ENCODE measurements at places on chromosomes 3 and 15.

DNA sequence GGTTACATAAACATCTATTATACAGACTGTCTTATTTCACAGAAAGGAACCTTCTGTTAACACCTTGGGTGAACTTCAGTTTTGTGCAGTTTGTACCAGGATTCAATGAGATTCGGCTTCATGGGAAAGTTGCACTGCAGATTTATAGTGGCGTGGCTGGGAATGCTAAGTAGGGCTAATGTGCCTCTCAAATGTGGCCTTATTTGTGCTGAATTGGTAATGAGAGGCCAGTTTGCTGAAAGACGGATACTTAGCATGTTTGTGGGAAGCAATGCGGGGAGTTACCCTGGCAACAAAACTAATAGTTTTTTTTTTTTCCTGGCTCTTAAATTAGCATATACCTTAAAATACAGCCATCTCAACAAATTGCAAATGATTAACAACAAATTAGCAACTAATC, 28.6 kb upstream of the CEMIP start:
- no peak for DNase-seq

DNA sequence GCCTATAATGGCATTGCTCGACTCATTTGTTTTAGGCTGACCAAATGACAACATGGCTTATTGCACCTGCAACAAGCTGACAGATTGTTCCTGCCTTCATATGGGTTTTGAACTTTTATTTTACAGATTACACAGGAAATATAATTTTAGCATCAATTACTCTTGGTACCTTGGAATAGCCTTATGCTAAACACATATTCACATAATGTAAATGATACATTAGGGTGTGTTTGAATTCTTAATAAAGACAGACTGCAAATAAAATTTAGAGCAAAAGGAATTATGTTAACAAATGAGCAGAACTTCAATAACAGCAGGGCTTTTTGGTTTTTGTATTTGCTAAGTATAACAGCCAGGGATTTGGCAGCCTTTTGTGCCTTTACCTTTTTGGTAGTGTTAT, 51.9 kb upstream of the TMC3 start:
- DNase-seq, result no peak

DNA sequence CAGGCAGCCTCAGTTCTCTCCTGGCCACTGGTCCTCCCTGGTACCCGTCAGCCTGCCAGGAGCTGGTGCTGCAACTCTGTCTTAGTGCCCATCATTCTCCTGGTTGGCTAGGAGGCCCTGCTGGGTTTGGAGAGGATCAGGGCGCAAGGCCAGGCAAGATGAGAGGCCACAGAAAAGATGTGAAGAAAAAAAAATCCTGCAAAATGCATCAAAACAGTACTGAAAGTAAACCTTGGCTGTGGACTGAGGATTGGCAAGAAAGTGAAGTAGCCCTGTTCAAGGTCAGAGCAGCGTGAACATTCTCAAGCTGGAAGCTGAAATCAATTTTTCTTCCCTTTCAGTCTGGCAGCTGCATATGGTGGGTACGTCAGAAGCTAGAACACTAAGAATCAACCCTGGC, 74.2 kb downstream of the GTF2E1 start:
- no peak for DNase-seq

GRCh38 chr3:31371484-31372177, 161.1 kb upstream of the STT3B start:
- DNase-seq, result no peak

DNA sequence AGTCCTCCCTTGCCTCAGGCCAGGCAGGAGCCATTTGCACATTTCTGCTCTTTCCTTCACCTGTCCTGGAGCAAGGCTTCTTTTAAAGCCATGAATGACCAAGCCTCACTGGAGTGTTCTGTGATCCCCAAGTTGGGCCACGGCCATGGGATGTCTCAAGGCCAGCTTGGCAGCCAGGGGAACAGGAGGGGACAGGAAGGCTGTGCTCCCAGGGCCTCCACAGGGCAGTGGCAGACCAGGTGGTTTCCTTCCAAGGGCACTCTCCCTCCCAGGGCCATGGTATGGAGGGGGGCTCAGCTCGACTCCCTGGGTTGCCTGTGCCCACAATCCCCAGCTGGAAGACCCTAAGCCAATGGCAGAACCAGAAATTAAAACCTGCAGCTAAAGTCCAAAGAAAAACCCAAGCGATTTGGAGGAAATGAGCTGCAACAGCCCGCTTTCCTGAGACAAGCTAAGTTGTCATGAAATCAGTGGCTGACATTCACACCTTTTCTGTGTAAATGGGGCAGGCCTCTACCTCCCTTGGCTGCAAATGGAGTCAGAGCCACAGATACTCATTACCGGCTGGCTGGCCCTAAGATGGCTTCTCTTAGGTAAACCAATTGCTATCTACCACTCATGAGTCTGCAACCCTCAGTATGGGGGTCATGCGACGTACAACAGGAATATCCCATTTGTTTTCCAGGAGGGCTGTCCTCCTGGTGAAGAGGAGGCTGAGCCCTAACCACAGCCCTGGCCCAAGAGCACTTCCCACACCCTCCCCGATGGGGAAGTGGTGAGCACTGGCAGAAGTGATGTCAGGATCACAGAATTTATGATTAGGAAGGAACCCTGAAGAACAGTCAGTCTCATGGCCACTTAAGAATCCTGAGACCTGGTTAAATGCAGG, 83.3 kb downstream of the SNRK start:
- DNase-seq, result no peak

GRCh38 chr3:58628823-58629562, 37.6 kb downstream of the FAM3D start:
- no peak for DNase-seq

- DNase-seq, result no peak
Measured at GRCh38 chr3:149917124-149917667, 53.5 kb downstream of the PFN2 start.

DNA sequence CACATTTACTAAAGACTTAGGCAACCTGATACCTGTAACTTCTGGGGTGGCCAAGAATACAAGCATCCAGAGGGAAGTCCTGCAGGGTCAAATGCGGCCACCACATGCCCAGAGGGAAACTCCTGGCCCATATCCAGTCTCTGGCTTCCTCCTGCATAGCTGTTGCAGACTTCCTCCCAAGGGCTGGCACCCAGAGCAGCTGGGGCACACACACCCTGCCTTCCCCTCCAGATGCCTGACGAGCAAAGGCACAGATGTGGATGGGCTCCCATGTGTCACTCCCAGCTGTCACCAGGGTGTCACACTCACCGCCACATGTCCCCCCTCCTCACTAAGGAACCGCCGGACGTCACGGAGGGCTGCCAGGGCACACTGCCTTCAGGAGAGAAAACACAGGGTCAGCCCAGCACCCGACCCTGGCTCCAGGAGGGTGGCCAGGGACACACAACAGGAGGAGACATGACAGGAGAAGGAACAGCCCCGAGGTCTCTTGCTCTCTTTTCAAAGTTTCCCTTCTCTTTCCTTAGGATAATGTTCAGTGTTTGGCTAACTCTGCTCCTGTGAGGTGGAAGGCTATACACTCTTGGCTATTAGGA, 13.2 kb downstream of the PFKFB4 start:
- no peak for DNase-seq

DNA sequence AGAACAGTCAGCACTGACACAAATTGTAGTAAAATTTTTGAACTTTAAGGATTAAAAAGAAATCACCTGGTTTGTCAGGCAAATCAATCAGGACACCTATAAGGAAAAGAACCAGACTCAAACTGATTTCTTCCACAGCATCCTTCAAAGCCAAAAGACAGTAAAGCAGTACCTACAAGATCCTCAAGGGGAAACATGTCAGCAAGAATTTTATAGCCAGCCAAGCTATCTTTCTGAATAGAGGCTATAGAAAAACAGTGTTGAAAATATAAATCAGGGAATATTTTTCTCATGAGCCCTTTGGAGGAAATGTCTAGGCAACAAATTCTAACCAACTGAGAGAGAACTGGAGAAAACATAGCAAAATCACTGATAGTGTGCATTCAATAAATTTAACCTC, 301.4 kb upstream of the UBE2E2 start:
- DNase-seq, result no peak

DNA sequence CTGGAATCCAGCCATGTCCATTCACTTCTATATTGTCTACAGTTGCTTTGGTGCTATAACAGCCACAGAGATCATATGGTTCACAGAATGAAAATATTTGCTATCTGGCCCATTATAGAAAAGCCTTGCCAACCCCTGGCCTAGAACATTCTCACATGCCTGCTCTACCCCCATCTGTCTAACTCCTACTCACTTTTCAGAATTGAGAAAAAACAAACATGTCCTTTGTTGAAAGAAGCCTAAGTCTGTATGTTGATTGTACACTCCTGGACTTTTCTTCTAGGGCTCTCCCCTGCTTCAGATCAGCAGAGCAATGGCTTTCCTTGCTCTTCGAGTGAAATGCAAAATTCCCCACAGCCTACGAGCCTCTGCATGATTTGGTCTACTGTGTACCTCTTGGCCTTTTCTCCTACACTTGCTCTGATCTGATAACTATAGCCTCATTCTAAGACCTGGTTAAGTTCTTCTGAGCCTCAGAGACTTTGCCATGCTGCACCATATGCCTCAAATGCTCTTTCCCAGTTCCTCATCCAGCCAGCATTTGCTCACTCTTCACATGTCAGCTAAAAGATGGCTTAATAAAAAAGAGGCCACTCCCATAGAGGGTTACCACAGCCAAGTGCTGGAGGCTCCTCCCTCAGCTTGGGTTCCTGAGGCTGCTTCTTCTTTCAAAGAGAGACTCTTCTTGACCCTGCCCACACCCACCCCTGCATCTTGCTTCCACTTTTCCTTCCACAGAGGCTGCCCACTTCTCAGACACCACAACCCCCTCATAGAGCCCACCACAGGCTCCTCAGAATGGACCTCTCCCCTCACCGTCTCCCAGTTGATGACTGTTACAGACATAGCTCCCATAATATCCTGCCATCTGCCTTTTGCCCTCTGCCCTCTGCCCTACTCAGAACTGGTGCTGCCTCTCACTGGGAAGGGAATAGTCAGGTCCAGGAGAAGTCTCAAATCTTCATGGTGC, 22.9 kb upstream of the DCLK3 start:
- no peak for DNase-seq

DNA sequence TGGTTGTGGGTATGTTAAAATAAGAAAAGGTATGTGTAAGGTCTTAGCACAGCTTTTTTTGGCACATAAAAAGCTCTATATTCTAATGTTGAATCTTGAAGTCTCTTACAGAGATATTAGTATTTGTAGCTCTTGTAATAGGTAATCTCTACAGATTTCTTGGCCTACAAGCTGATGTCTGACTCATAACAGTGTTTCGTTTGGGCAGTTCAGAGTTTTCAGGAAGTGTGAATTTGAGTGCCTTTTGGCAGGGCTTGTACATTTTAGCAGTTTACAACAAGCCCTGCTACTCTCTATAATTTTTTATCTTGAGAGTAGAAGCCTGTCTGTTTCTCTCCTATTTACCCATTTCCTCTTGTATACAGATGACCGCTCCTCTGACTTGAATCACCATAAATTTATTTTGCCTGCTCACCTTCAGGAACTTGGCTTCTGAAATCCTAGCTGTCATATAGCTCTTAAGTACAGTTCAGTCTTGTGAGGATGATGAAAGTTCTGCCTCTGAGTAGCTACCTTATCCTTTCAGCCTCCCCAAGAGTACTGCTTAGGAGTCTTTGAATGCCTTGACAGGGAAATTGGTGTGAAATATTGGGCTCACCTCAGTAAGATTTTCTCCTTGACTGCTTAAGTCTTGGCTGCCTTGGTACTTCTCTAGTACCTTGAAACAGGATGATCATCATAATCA, 419.9 kb upstream of the RARB start:
- DNase-seq, result no peak

DNA sequence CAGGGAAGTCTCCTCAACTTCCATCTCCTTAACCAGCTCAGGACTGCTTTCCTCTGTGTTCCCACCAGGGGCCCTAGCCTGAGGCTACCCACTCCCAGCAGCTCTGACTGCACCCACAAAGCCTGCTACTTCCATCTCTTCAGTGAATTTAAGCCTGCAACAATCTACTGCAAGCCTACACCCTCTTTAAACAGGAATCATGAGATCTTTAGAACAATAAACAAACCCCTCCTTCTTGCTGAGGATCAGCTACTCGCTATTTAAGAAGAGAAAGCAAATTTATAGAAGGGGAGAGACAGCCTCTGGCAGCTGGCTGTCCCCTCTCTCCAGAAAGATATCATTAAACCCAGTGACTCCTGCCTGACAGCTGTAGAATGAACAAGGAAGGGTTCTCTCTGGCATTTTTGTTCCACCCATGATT, 51.9 kb downstream of the ARHGAP31 start:
- DNase-seq, result no peak

DNA sequence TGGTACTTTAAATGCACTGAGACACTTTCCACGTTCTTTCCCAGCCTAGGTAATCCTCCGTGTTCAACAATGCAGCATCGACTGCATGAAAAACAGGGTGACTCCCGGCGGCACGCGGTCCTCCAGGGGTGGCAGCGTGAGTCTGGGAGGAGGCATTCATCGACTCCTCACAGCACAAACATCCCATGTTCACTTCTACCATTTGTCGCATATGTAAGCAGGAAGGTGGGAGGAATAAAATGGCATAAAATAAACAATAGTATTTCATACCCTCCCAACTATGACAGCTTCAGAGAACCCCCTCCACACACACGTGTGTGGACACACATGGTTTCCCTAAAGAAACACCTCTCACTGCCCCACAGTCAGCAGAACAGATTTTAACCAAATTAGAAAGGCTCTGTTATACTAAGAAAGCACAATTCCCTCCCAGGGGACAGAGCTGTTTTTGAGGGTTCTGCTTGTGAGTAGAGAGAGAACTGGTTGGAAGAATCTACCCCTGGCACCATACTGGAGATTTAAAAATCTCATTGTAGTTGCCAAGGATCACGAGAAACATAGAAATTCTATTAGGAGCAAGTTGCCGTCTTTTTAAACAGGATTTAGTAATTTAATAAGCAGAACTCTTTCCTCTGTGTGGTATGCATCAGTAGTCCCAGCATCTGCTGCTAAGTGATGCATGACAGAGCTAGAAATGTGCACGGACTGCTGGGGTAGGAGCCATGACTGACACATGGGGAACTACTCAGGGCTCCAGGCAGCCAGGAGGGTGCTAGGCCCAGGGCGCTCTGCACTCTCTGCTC, 6.0 kb downstream of the FAM43A start:
- no peak for DNase-seq

GRCh38 chr3:123330441-123330991, 118.4 kb downstream of the ADCY5 start:
- DNase-seq, result no peak

- no peak for DNase-seq
Measured at GRCh38 chr3:56775838-56776555, 25.8 kb downstream of the ARHGEF3 start.

DNA sequence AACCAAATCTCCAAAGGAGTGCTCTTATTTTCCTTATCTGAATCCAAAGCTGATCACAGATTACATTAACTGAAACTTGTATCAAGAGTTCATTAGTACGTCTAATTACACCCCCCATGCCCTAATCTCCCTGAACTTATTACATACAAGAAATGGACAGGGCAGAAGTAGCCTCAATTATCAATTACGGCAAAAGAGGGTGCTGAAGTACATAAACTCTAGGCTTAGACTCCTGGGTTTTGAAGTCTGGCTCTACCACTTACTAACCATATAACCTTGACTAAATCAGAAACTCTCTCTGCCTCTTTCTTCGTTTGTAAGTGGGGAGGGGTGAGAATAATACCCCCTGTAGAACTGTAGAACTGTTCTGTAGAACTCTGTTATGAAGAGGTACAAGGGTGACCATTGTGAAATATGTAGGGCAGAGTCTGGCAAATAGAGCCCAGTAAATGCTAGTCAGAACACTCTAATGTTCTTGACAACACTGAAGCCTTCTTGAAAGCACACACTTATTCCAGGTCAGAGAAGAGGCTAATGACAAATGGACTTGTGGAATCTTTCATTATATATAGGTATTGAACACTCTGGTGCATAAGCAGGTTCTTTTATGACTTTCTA, 19.6 kb upstream of the OR5K4 start:
- DNase-seq, result no peak
